Activated T-cell treated with anti-CD3 and anti-CD28 coated beads, Interleukin-2, amount 50 U/mL, for 1 hour (primary cell): ENCODE measurements at places on chromosomes 6 and 20.
A peak's percentile ranks its signal among the peaks of the same experiment; 100 is the strongest.

GRCh38 chr20:2747676-2748235 is 52.7 kb downstream of the CPXM1 start:
- no peak for DNase-seq

DNA sequence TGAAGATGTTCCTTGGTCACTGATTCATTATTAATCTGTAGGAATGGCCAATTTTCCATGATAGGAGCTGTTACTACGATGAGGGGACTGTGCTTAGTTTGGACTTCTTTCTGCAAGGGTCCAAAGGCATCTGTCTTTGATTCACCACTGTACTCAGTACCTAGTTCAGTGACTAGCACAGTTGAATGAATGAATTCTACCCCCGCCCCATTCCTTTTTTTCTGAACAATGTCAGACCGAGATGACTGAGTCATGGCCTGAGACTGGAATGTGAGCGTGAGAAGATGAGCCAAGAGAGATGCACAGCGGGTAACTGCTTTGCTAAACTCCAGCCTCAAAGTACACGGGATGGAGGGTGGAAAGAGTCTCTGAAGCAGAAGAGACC is 419 bp upstream of the SNHG17 start:
- DNase-seq = no peak

DNA sequence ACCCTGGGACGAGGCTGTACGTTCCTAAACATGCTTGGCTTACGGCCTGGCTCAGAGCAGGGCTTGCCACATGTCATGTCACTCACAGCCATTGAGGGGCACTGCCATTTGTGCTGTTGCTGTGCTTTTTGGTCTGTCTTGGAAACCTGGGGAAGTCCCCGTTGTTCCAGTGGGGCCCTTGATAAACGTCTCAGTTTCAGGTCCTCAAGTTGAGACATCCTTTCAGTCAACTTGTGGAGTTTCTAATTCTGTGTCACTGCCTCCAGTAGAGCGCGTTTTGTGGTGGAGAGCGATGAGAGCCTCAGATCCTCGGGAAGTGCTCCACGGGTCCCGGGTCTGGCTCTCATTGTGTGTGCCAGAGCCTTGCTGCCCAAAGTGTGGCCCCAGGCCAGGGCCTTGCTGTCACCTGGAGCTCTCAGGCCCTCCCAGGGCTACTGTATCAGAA is 43.0 kb upstream of the CCR6 start:
- DNase-seq = peak; percentile 50

DNA sequence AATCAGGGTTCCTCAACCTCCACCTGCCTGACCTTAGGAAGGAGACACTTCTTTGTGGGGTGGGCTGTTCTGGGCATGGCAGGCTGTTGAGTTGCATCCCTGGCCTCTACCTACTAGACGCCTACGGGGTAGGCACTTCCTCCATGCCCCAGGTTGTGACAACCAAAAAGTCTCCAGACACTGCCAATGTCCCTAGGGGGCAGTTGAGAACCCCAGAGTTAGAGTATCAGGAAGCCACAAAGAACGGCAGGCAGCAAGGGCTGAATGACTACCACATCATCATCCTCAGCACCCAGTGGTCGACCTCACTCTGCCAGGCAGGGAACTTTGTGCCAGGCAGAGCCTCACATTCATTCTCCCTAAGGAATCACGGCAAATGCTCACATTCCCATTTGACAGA is 21.5 kb downstream of the PMEPA1 start:
- DNase-seq = no peak

DNA sequence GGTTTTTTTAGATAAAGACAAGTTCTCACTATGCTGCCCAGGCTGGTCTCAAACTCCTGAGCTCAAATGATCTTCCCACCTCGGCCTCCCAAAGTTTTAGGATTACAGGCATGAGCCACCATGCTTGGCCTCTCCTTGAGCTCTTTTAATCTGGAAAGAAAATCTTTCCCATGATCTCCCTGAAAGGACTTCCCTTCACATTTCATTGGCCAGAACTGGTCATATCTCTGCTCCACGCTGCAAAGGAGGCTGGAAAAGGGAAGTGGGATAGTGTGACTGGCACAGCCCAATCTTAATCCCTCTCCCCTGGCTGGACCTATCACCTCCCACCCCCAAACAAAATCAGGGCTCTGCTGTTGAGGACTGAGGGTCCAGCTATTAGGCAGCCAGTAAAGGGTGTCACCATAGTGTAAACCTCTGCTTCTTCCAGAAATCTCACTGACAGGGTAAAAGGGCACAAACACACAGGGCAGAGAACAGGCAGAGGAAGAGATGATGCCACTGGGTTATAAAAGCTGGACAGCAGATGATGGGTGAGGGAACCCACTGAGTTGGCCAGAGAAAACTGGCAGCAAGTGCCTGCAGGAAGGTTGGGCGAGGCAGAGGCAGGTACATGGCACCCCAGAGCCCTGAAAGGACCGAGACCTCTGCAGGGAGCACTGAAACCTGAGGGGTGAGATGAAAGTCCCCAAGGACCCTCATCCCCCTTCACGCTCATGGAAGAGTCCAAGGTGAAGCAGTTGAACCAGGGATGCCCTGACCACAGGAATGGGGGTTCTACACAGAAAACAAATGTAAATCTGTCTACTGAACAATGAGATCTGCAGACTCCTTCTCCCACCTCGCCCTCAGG is 83.1 kb upstream of the PTPN1 start:
- no peak for DNase-seq

- DNase-seq = no peak
Observed at GRCh38 chr6:71268735-71269437, 19.7 kb upstream of the OGFRL1 start.

DNA sequence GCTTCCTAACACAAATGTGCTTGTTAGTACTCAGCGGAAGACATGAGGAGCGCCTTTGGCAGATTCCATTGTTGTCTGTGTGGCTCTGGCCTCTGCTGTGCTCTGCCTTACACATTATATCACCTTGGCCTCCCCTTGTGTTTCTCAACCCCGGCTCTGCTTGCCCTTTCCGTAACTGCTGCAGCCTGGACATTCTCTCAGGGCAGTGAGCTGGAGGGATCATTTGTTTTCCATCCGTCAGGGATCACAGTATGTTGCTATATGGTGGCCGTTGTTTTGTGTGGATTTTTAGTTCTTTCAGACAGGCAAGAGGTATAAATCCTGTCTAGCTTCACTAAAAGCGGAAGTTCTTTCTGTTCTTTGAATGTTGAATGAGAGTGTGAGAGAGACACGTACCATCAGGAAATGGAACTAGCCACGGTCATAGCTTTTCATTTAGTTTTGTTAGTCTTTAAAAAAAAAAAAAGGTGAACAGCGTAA is 175.1 kb downstream of the JARID2 start:
- no peak for DNase-seq

DNA sequence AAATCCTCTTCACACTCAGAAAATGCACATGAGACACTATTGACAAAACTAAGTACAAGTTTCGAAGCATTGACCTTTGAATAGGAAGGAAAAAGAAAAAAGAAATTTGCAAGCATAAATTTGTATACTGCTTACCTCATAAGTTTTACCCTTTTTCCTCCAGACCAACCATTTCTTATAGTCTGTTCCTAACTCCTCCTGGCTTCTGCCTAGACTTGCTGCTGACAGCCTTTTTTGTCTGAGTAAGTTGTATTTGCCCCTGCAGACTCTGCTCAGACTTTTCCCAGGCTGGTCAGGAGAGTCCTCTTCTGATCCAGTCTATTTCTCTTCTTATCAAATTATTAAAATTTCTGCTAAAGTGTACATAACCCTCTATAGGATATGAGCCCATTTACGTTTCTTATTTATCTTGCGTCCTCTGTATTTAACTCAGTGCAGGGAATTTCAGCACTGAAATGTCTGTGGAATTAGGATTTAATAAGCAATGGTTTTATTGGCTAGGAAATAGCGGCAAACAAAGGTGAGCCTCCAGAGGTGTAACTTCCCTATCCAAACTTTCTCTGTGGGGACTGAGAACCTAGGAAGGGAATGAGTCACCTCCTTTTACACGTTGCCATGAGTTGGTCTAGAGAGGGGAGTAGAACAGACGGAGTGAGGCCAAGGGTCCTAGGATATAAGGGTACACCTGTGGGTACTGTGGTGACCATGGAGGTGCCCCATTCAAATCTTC is 207.1 kb upstream of the MARCKS start:
- DNase-seq = no peak

GRCh38 chr6:113591896-113592827 is 265.0 kb upstream of the MARCKS start:
- no peak for DNase-seq

- no peak for DNase-seq
Observed at GRCh38 chr6:18602931-18603330, 215.8 kb downstream of the RNF144B start.

- DNase-seq = no peak
Observed at GRCh38 chr6:44423306-44423705, 35.8 kb downstream of the CDC5L start.

- DNase-seq = no peak
Observed at GRCh38 chr6:139738801-139739455, 364.5 kb upstream of the CITED2 start.

DNA sequence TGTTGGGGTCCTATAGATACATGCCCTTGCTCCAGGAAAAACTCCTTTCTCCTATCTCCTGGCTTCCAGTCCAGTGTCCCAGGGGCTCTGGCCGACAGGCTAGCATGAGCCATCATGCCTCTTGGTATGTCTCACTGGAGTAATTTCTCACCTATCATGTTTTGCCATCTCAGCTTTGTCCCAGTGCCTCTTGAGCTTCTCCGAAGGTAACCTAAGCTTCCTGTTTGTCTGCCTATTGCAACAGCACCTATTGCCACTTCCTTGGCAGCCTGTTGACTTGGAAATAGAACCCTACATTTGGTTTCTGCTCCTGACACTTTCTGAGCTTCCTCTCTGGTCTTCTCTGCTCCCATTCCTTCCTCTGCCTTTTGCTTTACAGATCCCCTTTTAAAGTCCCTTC is 197.7 kb downstream of the KCNQ5 start:
- DNase-seq = no peak

DNA sequence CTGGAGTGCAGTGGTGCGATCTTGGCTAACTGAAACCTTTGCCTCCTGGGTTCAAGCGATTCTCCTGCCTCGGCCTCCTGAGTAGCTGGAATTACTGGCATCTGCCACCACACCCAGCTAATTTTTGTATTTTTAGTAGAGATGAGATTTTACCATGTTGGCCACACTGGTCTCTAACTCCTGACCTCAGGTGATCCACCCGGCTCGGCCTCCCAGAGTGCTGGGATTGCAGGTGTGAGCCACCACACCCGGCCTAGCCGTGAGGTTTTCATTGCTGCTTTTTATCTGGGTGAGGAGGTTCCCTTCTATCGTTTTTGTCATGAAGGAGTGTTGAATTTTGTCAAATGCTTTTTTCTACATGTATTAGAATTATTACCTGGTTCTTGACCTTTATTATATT is 23.9 kb downstream of the SRC start:
- DNase-seq = no peak

DNA sequence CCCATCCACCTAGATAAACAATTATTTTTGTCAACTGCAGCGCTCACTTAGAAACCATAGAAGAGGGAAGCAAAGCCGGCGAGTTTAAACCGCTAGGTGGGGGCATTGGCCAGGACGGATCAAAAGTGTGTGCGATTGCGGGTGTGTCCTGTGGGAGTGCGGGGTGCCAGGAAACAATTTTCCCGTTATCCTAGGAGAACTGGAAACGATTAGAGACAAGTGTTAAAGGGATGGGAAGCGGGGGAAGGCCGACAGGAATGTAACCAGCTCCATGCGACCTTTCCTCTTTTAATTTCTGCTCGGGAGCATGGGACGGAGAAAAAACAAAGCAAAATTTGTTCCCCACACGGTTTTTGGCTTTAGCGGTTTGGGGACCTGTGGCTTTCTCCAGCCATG is 2.8 kb upstream of the HTR1B start:
- no peak for DNase-seq

DNA sequence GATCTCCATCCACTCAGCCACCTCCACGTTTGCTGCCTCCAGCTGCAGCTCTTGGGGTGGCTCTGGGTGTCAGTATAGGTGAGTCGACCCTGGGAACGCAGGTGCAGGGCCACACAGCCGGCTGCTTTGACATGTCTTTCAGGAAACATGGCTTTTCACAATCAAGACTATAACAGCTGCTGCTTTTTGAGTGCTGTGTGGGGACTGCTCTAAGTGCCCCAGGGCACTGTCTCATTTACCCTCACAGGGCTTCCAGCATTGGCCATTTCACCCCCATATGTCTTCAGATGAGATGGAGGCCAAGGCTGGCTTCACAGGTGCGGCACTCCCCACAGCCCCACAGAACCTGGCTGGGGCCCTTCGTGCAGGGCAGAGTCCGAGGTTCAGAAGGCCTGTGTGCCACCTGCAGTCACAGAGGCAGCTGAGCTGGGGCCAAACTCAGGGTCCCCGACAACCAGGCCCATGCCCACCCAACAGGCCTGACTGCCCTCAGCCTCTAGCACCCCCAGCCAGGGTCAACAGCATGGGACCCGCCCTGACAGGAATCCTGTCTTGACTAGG is 14.9 kb upstream of the CST7 start:
- no peak for DNase-seq

GRCh38 chr6:21840428-21840827 is 246.9 kb downstream of the SOX4 start:
- no peak for DNase-seq

GRCh38 chr6:39251406-39251805 is 22.1 kb upstream of the KCNK5 start:
- no peak for DNase-seq

- DNase-seq = no peak
Observed at GRCh38 chr20:64009811-64010387, 26.1 kb upstream of the C20orf204 start.

DNA sequence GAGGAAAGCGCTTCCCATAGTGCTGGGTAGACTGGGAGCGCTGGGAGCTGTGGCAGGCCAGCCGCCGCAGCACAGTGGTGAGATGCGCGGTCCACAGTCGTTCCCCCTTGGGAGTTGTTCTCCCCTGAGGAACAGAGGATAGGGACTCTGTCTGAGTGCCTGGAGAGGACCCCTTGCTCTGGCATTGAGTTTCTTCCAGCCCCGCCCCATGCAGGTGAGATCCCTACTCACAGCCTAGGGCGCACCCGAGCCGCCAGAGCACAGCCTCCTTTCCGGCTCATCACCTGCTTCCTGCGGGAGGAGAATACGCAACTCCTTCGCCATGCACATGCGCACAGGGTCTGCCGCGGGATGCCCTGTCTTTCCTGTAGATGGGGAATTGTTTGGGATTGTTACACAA is 140.6 kb downstream of the PACRG start:
- no peak for DNase-seq

- no peak for DNase-seq
Observed at GRCh38 chr6:119612176-119612891, 262.8 kb upstream of the MAN1A1 start.

- DNase-seq = no peak
Observed at GRCh38 chr6:156794546-156795354, 17.6 kb downstream of the ARID1B start.

DNA sequence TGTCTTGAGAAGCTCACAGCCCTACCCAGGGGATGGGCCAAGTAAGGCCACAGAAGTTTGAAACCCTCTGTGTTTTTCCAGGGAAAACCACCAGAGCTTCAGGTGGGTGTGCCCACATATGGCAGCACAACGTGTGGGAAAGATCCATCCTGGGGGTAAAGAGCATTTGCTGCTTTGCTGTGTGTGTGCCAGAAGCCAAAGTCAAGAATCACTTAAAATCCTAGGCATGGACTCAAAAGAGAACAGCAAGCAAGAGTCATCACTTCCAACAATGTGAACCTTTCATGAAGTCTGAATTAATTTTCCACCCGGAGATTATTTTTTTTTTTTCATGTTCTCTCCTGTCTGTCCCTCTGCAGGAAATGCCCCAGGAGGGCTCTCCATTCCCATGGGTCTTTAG is 308.2 kb upstream of the SGK1 start:
- no peak for DNase-seq
